ENCODE measurements at places on chromosomes 7 and 10.
A peak's percentile ranks its signal among the peaks of the same experiment; 100 is the strongest.

- no peak for DNase-seq
Observed at GRCh38 chr7:82723411-82723810, 279.8 kb upstream of the CACNA2D1 start.

GRCh38 chr10:62250594-62251198 lies 17.9 kb downstream of the RTKN2 start:
- DNase-seq: no peak

GRCh38 chr10:89428877-89429276 lies 14.5 kb downstream of the IFIT5 start:
- DNase-seq: no peak

DNA sequence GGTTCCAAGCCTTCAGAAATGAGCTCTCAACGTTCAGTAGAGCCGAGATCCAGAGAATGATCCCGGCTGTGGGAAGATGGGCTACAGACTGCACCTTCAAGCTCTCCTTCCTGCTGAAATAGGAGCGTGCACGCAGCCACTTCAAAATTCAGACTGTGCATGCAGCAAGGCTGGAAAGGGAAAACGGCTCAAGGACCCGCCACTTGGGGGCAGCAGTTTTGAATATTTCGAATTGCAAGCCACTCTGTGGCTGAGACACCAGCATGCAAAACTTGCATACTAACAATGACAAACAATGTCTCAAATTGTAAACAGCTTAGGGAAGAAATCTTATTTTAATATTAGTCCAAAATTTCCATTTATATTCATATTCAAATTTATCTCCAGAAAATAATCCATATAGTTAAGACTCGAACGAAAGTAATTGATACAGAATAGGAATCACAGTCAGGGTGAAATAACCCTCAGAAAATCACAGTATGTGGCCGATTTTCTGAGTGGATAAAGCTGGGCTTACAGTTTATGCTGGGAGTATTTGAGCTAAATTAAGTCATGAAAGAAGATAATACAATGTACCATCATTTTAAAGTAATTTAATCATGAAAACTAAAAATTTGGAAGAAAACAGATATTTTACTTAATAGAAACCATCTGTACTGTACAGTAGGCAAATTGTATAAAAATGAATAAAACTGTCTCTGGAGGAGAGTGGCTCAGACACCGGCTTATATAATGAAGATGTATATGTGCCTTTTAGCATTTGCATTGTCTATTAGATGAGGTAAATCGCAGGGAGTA lies 137.9 kb upstream of the MKI67 start:
- DNase-seq: peak; percentile 27

GRCh38 chr10:80700760-80701444 lies 163.2 kb downstream of the SH2D4B start:
- DNase-seq: no peak

GRCh38 chr10:126787201-126787600 lies 116.7 kb upstream of the C10orf90 start:
- DNase-seq: no peak

DNA sequence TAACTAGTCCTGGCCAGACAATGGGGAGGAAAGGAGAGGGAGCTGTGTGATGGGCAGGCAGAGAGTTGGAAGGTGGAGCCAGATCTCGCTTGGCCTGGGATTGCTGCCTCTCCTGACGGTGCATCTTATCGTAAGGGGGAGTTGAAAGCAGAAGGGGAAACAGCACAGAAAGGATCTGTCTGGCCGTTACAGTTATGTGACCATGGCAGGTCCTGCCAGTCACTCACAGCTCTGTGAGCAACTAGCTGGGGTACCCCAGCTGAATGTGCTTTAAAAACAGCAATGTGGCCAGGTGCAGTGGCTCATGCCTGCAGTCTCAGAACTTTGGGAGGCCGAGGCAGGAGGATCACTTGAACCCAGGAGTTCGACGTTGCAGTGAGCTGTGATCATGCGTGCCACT lies 8.1 kb downstream of the BLVRA start:
- no peak for DNase-seq

GRCh38 chr7:33262476-33262875 lies 133.1 kb downstream of the BBS9 start:
- DNase-seq: no peak

- no peak for DNase-seq
Observed at GRCh38 chr10:42690449-42691360, 52.3 kb upstream of the ZNF33B start.

- no peak for DNase-seq
Observed at GRCh38 chr7:11473807-11474424, 358.1 kb downstream of the THSD7A start.

DNA sequence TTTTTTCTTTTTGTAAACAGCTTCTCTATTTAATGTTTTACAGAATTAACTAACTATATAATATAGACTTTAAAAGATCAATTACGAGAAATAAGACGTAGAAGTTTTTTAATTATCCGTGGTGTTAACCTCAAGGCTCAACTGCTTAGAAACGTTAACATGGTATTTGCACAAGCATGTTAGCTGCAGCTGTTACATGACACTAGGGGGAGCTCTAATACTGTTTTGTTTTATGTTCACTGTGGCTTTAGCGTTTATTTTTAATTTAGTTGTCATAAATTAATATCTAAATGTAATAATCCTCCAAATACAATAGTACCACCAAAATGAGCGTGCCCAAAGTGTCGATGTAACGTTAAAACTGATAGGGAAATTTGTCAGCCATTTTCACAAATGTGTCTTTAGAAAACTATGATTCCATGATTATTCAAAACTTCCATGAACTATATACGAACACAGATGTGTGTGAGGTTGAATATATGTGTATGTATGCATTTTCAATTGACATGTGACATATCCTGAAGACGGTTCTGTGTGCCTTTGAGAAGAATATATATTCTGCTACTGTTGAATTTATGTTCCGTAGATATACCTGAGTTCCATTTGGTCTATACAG lies 828.8 kb upstream of the MBL2 start:
- DNase-seq: peak; percentile 0

DNA sequence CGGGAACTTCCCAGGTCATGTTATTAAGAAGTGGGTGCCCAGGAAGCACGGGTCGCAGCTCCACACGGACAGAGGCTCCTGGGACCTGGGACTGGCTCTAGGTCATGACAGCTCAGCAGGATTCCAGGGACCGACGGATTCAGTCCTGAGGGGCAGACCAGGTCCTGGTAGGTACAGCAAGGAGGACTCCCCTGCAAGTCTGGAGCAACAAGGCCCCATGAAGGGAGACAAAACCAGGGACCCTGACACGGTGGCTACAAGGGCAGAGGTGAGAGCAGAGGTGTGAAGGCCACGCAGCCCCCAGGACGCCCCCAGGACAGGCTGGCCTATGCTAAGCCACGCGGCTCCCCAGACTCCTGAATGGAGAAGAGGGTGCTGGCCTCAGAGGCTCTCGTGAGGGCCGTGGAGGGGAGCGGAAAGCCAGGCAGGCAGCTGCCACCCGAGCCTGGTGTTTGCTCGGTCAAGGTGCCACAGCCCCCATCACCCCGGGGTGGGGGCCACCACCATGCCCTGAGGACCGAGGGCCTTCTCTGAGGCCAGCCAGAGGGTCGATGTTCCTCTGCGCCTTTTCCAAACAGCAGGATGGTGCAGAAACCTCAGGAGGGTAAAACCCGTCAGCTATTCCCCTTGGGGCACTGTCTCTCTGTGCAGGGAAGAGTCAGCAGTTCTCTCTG lies 348.9 kb downstream of the PTPRN2 start:
- DNase-seq: no peak

DNA sequence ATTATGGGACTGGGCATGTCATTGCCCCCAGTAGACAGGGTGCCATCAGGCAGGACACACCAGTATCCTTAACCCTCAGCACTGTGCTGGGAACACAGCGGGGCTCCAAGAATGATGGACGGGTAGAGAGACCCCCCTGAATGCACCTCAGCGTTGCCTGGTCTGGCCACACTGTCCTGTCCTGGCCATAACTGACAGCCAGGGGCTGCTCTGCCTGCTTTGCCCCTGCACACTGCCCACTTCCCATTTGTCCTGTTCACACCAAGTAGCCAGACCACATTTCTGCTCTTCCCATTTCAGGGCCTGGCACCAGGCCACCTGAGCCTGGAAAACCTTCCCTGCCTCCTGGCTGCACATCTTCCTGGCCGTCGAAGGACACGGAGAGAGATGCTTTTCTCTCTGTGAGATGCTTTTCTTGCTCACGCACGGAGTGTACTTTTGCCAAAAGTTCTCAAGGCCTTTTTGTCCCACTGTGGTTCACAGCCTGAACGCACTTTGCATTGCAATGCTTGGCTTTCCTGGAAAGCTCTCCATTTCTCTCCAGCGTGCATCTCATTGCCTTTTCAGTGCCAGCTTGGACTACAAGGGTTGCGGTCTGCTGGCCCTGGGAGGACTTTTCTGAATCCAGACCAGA lies 131.0 kb upstream of the EEPD1 start:
- no peak for DNase-seq

- no peak for DNase-seq
Observed at GRCh38 chr10:119818889-119819270, 53.8 kb downstream of the MCMBP start.

DNA sequence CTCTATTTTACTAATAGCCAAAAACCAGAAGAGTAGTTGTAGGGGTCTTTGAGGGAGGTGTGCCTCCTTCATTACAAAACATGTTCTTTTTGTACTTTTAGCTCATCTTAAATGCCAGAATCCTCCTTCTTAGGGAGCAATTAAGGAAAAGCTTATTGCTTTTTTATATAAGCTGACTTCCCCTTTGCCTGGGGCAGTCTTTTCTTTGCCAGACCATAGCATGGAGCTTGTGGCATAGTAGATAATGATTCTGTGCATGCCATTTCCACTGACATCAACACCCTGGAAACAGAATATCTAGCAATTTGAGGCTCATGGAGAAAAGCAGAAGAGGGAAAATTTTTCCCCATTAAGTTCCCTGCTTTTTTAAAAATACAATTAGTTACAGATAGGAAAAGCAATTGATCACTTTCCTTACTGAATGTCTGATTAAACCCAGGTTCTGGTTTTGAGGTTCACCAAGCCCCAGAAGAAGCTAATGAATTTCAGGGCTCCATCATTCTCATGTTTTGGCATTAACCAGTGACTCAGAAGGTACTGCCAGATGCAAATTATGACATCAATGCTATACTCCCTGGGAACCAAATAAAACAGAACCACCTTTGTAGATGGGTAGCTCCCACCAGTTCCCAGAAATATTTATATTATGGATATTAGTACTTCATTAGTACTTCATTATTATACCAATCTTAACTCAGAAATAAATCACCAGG lies 410.6 kb downstream of the KCNMA1 start:
- DNase-seq: no peak
